Stimulated activated CD8-positive, alpha-beta memory T cell treated with anti-CD3 and anti-CD28 coated beads, Interleukin-4, amount 100 ng/mL, for 4 hours (primary cell): ENCODE measurements at places on chromosomes 7 and 10.

GRCh38 chr10:49327036-49327813, 28.3 kb downstream of the C10orf71 start:
- no peak for DNase-seq

DNA sequence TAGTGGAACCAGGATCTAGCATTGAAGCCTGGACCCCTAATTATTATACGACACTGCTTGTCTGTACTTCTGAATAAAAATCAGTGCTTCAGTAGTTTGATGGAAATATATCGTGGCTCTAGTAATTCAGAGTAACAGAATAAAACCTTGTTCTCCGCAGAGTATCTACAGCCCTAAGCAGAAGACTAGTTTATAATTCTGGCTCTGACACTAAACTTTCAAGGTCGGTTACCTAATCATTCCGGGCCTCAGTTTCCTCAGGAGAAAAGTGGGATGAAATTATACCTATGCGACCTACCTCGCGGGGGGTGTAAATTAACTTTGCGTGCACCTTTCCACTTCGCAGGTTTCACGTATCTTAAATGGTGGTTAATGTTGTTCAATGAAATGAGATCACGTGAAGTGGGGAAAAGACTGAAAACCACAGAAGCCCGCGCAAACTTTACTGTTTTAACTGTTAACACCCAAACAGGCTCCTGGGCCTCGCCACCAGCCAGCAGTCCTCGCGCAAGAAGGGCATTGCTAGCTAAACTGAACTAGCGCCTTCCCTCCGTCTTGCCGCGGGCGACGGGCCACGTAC, 615 bp downstream of the THAP5 start:
- no peak for DNase-seq

DNA sequence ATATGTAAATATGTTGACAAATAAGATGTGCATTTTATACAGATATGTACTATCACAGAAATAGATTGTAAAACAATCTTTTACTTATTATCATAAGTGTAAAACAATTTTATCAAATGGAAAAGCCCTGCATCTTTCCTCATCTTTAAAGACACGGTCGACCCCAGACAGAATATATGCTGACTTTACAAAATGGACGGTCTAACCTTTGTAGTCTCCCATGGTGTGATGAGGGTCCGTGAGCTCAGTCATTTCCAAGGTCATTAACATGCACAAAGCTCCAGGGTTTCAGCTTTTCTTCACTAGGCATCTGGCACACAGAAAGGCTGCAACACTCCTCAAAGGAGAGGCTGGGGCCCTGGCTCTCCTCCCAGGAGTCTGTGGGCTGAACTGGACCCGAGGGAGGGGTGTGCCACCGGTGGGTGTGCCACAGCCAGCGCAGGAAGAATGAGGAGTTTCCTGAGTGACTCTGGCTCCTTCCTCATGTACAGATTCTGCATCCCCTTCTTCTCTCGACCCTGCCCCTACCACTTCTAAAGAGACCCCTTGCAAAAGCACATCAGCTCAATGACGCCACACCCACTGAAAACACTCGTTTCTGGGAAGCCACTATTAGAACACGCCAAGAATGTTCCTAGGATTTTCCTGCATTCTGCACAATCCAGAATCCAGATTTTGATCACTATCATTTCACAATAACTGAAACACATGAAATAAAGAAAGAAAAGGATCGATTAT, 26.2 kb upstream of the ABLIM1 start:
- DNase-seq, result no peak

GRCh38 chr7:155189590-155189989, 108.1 kb upstream of the INSIG1 start:
- no peak for DNase-seq

GRCh38 chr7:112596260-112596659, 115.5 kb downstream of the LSMEM1 start:
- DNase-seq, result no peak

GRCh38 chr10:60733826-60734225, 44.5 kb upstream of the CDK1 start:
- no peak for DNase-seq

DNA sequence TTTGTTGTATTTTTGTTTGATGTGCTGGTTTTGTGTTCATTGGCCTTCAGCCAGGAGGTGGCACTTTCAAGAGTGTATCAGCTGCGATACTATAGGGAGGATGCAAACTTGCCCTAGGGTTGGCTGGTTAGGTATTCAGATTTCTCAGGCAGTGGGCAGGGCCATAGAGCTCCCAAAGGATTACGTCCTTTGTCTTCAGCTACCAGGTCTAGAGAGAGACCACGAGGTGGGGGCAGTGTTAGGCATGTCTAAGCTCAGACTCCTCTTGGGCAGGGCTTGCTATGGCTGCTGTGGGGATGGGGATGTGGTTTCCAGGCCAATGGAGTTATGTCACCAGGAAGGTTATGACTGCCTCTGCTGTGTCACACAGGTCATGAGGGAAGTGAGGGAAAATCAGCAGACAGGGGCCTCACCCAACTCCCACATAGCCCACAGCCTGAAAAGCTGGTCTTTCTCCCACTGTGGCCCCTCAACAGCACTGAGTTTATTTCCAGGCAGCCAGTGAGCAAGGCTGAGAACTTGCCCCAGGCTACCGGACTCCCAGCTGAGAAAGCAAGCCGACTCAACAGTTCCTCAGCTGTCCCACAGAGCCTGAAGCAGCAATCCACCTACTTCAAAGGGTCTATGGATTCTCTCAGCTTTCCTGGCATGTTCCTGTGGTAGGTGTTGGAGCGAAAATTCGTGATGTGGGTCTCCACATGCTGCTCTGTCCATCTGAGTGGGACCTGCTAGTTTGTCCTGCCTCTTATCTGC, 227.4 kb upstream of the COBL start:
- no peak for DNase-seq

GRCh38 chr7:120984406-120984805, 4.1 kb upstream of the CPED1 start:
- no peak for DNase-seq

- DNase-seq, result no peak
These were observed 149.7 kb upstream of the AOAH start for GRCh38 chr7:36874041-36874440.
